Activated CD8-positive, alpha-beta memory T cell treated with anti-CD3 and anti-CD28 coated beads for 48 hours (primary cell): ENCODE measurements at places on chromosomes 4 and X.

DNA sequence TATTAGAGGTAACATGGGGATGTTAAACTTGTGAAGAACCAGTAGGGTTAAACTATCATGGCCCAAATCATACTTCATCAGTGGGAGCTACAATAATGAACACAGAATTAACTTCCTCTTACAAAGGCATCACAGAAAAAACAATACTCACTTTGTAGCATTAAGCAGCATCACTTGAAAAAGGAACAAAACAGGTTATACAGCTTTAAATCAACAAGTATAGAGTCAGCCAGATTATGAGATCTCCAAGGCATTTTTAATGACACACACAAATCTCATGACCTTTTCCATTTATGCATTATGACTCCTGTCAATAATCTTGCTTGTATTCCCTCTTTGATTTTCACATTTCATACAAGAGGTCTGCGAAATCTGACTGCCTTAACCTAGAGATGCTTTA, 18.3 kb downstream of the FBXL5 start:
- DNase-seq, result no peak

DNA sequence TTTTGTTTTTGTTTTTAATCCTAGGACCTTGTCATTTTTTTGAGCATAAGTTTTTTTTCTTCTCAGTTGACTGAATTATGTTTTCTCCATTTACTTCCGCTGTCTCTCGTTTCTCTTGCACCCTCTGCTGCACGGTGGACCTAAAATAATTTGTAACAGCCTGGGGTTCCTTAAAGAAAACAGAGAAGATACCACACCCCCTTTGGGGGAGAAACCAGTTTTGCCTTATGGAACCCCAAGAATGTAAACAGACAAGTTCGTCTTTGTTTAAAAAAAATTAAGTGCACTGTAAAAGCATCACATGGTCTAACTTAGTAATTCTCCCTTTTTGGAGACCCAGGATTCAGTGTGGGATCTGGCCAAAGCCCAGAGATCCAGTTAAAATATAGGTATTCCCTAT, 32.8 kb upstream of the MAGEA4 start:
- DNase-seq, result no peak

GRCh38 chr4:173537613-173538147, 7.7 kb upstream of the HAND2 start:
- DNase-seq, result no peak

DNA sequence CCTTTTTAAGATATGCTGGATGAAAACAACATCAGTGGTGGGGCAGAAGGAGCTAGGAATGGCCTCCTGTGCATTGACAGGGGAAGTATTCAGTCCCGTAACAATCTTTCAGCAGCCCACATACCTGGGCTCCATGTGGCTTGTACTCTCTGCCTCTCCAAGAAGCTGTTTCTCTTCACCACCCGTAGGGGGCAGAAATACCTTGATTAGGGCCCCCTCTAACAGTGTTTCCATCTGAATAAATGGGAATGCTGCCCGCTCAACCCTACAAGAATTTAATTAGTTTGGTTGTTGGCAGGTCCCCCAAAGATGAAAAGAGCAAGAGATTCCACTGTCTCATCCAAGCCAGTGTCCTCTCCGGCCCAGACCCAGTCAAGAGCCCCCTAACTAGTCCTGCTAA, 155.2 kb downstream of the SMIM20 start:
- no peak for DNase-seq

GRCh38 chr4:17968721-17969120, 52.8 kb downstream of the LCORL start:
- no peak for DNase-seq

- DNase-seq, result no peak
These were observed 58.2 kb upstream of the C4orf50 start for GRCh38 chr4:6076391-6076790.

DNA sequence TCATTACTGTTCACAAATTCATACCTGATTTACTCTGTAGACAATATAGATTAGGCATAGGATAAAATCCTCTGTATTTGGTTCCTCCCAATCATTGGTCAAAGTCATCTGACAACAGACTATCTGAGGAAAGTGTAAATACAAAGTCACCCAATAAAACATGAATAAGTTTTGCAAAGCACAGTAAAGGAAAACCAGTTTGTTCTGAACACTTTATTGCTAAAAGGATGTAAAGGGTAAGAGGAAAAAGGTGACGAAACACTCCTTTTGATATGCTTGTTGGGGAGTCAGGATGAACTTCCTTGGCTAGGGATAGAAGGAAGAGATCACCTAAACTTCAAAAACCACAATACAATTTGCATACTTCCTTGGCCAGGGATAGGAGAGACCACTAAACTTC, 10.9 kb downstream of the MAD2L1 start:
- DNase-seq, result no peak

GRCh38 chr4:81651243-81651899, 179.7 kb upstream of the RASGEF1B start:
- no peak for DNase-seq
